ENCODE measurements at places on chromosomes 12 and 14.

GRCh38 chr12:94141892-94142291, 6.5 kb upstream of the PLXNC1 start:
- DNase-seq: no peak

- DNase-seq: no peak
Observed at GRCh38 chr14:33393231-33393894, 454.7 kb downstream of the NPAS3 start.

DNA sequence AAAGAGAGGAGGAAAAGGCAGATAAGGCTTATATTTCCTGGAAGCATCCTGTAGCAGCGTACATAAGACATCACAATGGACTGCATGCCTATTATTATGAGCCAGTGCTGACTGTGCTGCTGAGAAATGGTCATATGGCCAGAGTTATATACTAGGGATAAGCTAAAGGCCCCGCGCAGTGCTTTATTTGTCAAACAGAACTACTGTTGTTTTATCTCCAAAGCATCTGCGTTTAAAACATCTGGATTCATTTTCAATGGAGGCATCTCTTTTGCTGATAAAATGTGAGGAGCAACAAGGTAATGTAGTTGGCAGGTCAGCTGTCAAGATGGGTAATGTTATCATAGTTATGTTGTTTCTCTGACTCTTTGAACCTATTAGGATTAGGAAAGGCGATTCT, 28.0 kb upstream of the LMNTD1 start:
- DNase-seq: no peak

- DNase-seq: no peak
Observed at GRCh38 chr12:103676893-103677292, 89.8 kb downstream of the STAB2 start.

DNA sequence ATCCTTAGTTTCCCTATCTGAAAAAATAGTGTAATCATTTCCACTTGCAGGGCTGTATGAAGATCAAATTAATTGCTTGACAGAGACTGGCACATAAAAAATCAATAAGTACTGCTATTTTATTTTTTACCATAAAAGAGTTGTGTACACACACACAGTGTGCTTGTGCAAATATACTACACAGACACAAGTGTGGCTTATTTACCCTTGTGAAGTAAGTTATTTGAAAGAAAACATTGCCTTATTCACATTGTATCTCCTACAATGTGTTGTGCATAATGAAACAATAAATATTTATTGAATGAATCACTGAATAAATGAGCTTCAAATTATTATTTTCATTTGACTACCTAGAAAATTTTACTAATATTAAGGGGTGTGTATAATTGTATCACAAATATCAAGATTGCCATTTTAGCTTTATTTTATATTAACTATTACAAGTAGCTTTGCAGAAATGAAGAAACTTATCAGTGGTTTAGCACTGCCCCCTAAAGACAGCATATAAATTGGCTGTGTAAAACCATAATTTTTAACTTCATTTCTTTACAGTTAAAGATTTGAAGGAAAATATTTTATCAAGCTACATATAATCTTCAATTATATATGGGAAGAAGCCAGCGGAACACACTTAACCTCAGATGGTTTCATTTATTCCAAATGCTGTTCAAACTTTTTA, 11.3 kb downstream of the GARIN6 start:
- DNase-seq: no peak

All from T-helper 2 cell (primary cell).